IMR-90 (cell line): ENCODE measurements at places on chromosomes 11 and 22. TPM values are rescaled to one million over a fixed set of nuclear protein-coding genes. Genes with fewer than 3 reads are reported as not detected.

DNA sequence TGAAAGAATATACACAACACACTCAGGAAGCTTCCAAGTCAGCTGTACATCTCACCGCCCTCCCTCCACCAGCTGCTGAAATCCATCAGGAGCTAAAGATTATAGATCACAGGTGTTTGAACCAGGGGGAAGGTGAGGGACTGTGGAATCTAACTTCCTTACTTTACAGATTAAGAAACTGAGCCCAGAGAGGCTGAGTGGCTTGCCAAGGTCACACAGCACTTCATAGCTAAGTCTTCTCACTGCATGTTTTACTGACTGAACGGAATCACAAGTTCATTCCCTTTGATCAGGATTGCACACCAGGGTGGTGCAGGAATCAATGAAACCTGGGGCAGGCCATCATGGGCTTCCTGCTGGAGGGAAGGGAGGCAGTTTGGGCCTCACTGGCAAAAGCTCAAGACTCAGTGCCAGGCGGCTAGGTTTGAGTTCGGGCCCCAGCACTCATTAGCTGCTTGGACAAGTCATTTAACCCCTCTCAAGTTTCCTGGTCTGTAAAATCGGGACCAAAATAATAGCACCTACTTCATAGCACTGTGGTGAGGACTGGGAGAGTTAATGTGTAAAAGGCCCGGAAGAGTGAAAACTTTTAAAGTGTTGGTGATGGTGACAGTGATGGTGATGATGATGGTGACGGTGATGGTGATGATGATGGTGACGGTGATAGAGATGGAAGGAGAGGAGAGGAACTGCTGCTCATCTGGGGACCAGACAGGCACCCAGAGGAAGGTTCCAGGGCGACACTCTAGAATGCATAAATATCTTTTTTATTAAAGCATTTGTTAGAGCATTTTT is 8.2 kb downstream of the CD5 start:
- H3K27ac ChIP-seq, result no peak overlapping the region
- DNase-seq, result no peak
- H3K4me1 ChIP-seq, result no peaks in the 10 kb centered on the region
- peaks cover 38% of the 10 kb centered on the region for H3K27me3 ChIP-seq

DNA sequence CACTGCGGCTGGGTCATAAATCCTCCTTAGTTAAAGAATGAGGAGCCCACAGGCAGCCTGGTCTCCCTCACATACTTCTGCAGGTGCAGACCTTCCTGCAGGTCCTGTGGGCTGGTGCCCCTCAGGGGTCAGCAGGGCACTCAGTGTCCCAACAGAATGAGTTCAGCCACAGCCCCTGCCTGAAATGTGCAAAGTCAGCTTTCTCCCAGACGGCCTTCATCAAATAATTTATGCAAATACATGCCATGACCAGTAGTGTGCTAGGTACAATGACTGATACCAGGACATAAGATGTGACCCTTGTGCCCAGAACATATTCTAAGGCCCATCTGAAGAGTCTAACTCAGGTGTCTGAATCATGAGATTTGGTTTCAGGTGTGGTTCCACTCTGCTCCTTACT is 703.4 kb downstream of the TBC1D22A start:
- H3K4me3 ChIP-seq, result no peak overlapping the region
- no peak overlapping the region for H3K27ac ChIP-seq
- DNase-seq, result no peak
- no peaks in the 10 kb centered on the region for H3K27me3 ChIP-seq
- no peaks in the 10 kb centered on the region for H3K4me1 ChIP-seq

Gene PICALM
- 441 and 453 TPM in 2 replicates for total RNA-seq

Gene DRD2
- not detected in 2 replicates for total RNA-seq

Gene MLC1
- not detected in 2 replicates for total RNA-seq

DNA sequence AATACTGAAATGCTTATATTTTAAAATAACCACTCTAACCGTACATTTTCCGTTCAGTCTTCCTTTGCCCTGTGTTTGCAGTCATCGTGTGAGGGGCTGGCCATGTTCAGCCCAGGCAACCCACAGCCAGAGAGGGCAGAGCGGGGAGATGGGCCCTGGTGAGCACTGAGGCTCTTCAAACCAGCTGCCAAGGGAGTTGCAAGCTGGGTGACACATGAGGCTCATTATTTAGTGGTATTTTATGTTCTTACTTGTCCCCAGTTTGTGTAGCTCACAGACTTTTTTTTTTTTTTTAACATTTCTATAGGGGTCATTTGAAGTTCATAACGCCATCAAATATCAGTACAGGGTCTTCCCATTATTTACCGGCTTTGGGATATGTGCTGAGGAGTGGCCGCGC is 18.0 kb upstream of the DGCR6 start:
- no peaks in the 10 kb centered on the region for H3K4me1 ChIP-seq
- DNase-seq, result no peak
- H3K27me3 ChIP-seq, result no peaks in the 10 kb centered on the region
- no peaks in the 10 kb centered on the region for H3K36me3 ChIP-seq
- no peak overlapping the region for H3K27ac ChIP-seq

DNA sequence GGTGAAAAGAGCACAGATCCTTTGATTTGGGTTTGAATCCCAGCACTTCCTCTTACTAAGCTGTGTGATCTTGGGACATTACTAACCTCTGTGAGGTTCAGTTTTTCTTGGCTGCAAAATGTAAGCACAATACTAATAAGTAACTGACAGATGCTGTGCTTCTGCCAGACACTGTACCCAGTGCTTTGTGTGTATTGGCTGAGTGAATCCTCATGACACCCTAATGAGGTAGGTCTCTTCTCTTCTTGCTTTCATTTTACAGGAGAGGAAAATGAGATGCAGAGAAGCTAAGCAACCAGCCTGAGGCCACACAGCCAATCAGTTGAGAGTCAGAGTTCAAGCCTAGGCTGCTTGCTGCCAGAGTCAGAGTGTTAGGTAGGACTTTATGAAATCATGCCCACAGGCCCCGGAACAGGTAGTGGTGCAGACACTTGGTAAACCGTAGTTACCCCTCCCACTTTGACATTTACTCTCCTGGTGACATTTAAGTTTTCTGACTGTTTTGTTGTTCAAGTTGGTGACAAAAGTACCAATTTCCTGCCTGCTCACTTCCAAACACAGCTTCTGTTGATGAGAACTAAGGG is 21.2 kb downstream of the PTPRJ start:
- H3K4me1 ChIP-seq, result peaks cover 37% of the 10 kb centered on the region
- peak overlapping the region; percentile 16; the same call in 1 of the 2 replicates for H3K27ac ChIP-seq
- no peaks in the 10 kb centered on the region for H3K27me3 ChIP-seq
- H3K36me3 ChIP-seq, result no peaks in the 10 kb centered on the region
- DNase-seq, result peak; percentile 94

Gene TRIM29
- not detected in 2 replicates for total RNA-seq

Gene SOX6
- total RNA-seq, result 7.7 and 12.5 TPM in 2 replicates

Gene OR5B21
- total RNA-seq, result not detected in 2 replicates

- H3K27me3 ChIP-seq, result no peaks in the 10 kb centered on the region
- peaks cover 2% of the 10 kb centered on the region; the same call in 1 of the 2 replicates for H3K36me3 ChIP-seq
- H3K27ac ChIP-seq, result no peak overlapping the region
- no peak for DNase-seq
- no peak overlapping the region for H3K4me3 ChIP-seq
Measured at GRCh38 chr11:111633248-111633647, 31.0 kb downstream of the SIK2 start.

GRCh38 chr22:37462983-37463382 is 23.2 kb downstream of the MFNG start:
- H3K27ac ChIP-seq, result no peak overlapping the region
- no peaks in the 10 kb centered on the region for H3K4me1 ChIP-seq
- H3K4me3 ChIP-seq, result no peak overlapping the region
- H3K36me3 ChIP-seq, result no peaks in the 10 kb centered on the region

- no peak for DNase-seq
- no peak overlapping the region for H3K4me3 ChIP-seq
- no peaks in the 10 kb centered on the region for H3K4me1 ChIP-seq
- H3K27me3 ChIP-seq, result peaks cover 2% of the 10 kb centered on the region
Measured at GRCh38 chr22:22703715-22704114, 59.3 kb downstream of the GGTLC2 start.

Gene GP1BB
- 0.18 and 0.28 TPM in 2 replicates for total RNA-seq

- H3K36me3 ChIP-seq, result peaks cover 31% of the 10 kb centered on the region
- no peak overlapping the region for H3K4me3 ChIP-seq
- no peak overlapping the region for H3K27ac ChIP-seq
- H3K27me3 ChIP-seq, result no peaks in the 10 kb centered on the region
- peaks cover 4% of the 10 kb centered on the region; the same call in 1 of the 2 replicates for H3K4me1 ChIP-seq
- no peak for DNase-seq
Measured at GRCh38 chr22:50197856-50198623, 2.8 kb upstream of the SELENOO start.

DNA sequence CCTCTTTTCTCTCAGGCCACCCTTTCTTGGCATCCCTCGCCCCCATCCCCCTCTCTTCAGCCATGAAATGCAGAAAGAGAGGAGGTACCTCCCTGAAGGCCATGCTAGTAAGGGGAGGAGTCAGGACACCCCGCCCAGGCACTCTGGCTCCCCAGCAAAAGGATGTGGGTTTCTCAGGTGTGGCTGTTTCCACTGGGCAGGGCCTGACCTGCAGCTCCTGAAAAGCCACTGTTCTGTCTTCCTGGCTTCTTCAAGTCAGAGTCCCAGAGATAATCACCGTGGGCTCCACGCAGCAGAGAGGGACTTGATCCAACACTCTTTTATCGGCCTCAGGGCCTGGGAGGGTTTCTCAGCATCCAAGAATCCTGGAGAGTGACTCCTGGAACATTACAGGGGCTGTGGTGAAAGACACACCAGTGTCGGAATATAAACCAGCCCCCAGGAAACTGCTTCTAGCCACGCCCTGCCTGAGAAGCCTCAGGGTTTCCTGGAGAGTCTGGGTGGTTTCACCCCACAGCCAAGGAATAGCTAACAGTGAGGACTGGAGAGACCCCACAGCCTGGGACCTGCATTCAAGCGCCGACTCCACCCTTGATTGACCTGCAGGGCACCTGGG is 45.7 kb upstream of the TSPAN18 start:
- no peak overlapping the region for H3K4me3 ChIP-seq
- peaks cover 11% of the 10 kb centered on the region; the same call in 1 of the 2 replicates for H3K27me3 ChIP-seq
- H3K4me1 ChIP-seq, result no peaks in the 10 kb centered on the region; the same call in 1 of the 2 replicates
- no peaks in the 10 kb centered on the region for H3K36me3 ChIP-seq
- H3K27ac ChIP-seq, result no peak overlapping the region

DNA sequence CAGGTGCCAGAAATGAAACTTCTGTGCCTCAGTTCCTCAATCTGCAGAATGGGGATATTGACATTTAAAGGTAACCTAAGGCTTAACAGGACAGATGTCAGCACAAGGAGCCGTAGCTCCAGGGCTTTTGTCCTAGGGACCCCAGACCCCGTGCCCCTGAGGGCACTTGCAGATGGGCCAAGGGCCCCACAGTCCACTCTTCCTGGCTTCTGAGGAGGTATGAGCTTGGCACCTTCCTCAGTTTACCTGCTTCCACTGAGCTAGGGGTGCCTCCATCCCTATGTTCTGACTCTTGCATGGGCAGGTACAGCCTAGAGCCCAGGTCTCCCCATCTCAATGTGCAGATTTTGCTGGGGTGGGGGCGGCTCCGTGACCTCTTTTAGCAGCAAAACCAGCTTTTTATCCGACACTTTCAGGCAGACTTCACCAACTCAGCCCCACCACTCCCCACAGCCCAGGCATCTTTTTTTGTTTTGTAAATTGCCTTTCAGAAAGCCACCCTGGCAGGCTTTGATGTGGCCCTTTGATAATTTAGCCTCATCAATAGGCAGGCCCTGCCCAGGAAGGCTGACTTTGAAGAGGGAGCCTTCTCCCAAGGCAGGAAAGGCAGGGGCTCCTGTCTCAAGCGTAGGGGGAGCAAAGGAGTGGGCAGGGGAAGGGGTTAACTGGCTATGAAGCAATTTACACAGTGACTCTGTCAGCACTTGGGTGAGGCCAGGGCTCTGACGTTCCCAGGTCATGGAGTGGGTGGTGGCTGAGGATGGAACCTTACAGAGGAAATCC is 23.7 kb upstream of the FGF3 start:
- no peak overlapping the region for H3K4me3 ChIP-seq
- no peaks in the 10 kb centered on the region for H3K4me1 ChIP-seq
- peaks cover 46% of the 10 kb centered on the region for H3K27me3 ChIP-seq
- no peaks in the 10 kb centered on the region for H3K36me3 ChIP-seq

GRCh38 chr22:21443735-21444421 is 23.3 kb upstream of the TMEM191C start:
- no peaks in the 10 kb centered on the region for H3K4me1 ChIP-seq
- H3K27ac ChIP-seq, result no peak overlapping the region
- no peak overlapping the region for H3K4me3 ChIP-seq

GRCh38 chr11:116702772-116703385 is 69.9 kb downstream of the BUD13 start:
- no peaks in the 10 kb centered on the region for H3K36me3 ChIP-seq
- DNase-seq, result no peak
- H3K4me1 ChIP-seq, result no peaks in the 10 kb centered on the region
- H3K27me3 ChIP-seq, result peaks cover 27% of the 10 kb centered on the region
- H3K27ac ChIP-seq, result no peak overlapping the region

GRCh38 chr11:89490981-89491690 is at the start of gene NOX4:
TSS of gene NOX4 (minus strand) at chr11:89491375. CDS start at chr11:89491246, 129 bp downstream.
- DNase-seq, result peak; percentile 48
- H3K4me3 ChIP-seq, result peak within 1 kb of the TSS; percentile 57
- H3K4me1 ChIP-seq, result peaks cover 16% of the 10 kb centered on the region
- H3K27me3 ChIP-seq, result no peaks in the 10 kb centered on the region
- H3K27ac ChIP-seq, result peak within 1 kb of the TSS; percentile 66

Gene RDX
- total RNA-seq, result 61.1 and 135 TPM in 2 replicates

DNA sequence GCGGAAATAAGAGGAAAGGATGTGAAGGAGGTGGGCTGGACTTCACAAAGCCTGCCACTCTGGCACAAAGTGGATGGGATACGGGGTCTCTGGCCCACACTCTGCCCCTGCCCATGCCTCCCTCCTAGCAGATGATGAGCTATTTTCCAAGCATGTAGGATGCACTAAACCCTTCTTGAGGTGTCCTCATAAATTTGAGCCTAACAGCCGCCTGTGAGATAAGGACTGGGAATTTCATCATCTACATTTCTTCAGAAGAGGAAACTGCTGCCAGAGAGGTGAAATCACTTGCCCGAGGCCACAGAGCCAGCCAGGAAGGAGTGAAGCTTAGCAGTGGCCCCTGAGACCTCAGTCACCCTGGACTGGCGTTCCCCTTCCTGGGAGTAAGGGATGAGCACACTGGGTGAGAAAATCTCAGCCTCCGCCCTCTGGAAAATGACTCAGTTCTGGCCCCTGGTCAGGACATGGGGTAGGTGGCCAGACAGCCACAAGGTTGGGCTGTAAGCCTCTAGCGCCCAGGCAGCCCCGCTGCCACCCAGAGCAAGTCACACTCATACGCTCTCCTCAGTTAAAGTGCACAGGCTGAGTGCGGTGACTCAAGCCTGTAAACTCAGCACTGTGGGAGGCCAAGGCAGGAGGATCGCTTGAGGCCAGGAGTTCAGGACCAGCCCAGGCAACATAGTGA is 27.9 kb downstream of the MB start:
- H3K4me3 ChIP-seq, result no peak overlapping the region
- peaks cover 13% of the 10 kb centered on the region; the same call in 1 of the 2 replicates for H3K4me1 ChIP-seq
- H3K27me3 ChIP-seq, result peaks cover 5% of the 10 kb centered on the region; the same call in 1 of the 2 replicates
- H3K27ac ChIP-seq, result no peak overlapping the region
